Skin of body (tissue), 3 donors: ENCODE measurements at places on chromosomes 2 and 18.

DNA sequence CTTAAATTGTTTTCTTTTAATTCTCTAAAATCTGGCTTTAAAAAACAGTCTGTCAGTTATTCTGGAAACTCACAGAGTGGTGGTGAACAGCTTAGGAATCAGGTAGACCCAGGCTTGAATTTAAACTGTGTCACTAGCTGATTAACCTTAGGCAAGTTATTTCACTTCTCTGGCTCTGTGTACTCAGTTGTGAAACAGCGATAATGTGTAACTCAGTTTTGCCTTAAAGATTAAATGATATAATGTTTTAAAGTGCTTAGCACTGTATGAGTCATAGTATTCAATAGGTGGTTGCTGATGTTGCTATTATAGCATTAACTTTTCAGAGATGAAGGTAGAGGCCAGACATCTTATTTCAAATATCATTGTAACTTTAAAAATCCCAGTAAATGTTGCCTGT is 40.7 kb downstream of the PKP4 start:
- DNase-seq, result no peak

DNA sequence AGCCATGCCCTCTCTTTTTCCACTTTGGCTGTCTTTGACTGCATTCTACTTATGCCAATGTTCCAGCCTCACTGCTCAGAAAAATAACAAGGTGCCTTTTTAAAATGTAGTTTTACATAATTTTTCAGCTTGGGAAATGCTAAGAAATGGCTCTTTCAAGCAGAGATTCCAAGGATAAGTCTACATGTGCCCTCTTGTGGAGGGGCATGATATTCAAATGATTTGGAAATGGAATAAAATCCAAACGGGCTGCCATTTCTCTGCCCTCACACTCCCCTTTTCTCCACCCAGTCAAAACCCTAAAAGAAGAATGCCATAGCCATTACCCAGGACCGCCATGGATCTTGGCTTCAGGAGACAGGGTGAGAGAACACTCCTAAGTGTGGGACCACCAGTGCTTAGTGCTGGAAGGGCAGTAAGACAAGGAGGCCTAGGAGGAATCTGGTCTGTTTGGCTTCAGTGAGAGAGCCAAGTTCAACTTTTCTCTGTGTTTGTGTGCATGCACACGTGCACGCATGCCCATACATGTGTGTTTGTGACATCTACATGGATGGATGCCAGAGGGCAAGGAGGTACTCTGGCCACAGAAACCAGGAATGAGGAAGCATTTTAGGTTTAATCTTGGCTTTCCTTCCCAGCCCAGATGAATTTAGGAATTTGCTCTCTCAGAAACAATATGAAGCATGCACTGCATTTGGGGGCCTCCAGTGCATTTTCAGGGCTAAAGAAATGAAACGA is 174.0 kb upstream of the SLC14A2 start:
- DNase-seq, result no peak

- no peak for DNase-seq
These were observed 64.1 kb upstream of the NFU1 start for GRCh38 chr2:69501301-69501700.

DNA sequence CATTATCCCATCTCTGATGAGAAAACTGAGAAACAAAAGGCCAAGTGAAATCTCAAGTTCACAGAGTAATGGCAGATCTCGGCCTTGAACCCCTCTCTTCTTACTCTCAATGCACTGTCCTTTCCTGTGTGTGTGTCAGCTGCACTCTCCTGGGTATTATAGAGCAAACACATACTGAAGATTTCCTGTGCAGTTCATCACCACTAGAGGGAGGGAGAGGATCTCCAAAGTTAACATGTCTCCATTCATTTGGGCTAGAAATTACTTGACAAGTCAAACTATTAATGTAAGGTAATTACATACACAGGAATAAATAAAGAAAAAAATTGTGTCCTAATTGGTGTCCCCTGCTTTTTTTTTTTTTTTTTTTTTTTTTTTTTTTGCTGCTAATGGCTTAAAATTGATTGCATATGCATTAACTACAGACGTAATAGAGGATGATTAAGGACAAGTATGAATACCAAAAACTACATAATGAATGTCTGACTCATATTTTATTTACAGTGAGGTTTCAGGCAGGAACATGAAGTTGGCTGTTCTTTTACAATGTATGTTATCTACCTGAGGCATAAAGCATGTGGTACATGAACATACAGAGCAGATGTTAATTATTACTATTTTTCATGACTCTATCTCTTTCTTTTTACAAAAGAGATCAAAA is 269.2 kb downstream of the NYAP2 start:
- DNase-seq, result peak; percentile 65

DNA sequence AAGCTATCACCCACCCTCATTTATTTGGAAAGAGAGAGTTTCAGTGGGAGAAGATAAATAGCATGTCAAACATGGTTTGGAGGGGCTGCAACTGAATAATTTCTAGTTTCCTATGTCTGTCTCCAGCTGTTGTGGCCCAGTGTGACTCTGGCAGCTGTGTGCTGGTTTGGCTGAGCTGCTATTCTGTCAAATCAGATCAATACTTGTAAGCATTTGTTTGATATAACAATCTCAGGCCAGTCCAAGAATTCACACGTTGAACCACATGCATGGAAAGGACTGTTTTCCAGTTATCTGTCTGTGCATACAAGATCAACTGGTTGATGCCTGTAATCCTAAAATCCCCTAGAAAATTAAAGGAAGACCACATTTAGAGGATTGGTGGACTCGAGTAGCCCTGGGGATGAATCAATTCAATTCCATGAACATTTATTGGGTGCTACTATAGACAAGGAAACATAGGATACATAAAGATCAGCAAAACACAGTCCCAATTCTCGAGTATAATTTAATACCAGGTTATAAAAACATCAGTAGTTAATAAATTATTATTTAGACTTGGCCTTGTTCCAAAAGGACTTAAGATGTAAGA is 209.0 kb upstream of the PARD3B start:
- DNase-seq, result no peak

DNA sequence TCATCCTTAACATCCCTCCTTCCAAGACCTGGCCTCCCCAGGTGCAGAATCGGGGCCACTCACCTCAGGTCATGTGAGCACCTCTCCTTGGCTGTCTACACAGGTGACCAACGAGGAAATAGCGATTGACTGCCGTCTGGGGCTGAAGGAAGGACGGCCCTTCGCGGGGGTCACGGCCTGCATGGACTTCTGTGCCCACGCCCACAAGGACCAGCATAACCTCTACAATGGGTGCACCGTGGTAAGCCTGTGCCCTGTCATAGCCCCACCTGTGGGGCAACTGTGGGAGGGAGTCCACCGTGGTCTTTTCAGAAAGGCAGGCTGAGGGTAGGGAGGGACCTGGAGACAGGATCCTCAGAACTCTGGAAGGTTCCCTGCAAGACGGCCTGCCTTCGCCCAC is 54.3 kb downstream of the BOLA3 start:
- DNase-seq, result no peak

DNA sequence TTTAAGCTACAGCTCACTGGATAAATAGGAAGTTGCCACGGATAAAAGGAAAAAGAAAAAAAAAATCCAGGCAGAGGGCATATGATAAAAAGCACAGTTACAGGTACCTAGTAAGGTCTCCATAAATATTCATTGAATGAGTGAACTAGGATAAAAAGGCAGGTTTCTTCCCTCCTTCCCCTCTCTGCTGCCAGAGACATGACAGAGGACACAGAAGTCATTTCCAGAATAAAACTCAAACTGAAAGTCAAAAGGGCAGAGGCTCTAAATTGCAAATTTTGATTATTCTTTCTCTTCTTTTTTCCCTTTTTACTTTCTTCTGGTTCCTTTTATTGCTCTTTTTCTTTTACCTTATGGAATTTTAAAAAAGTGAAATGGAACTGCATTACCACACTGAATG is 7.7 kb downstream of the CD302 start:
- no peak for DNase-seq

GRCh38 chr2:120933693-120934573 is 198.3 kb downstream of the GLI2 start:
- DNase-seq, result no peak

- no peak for DNase-seq
These were observed 102.3 kb upstream of the EPHA4 start for GRCh38 chr2:221674446-221674845.

- no peak for DNase-seq
These were observed 103.0 kb upstream of the TMEM200C start for GRCh38 chr18:5998166-5998881.
